Keratinocyte (primary cell): ENCODE measurements at places on chromosomes 11 and 22.

DNA sequence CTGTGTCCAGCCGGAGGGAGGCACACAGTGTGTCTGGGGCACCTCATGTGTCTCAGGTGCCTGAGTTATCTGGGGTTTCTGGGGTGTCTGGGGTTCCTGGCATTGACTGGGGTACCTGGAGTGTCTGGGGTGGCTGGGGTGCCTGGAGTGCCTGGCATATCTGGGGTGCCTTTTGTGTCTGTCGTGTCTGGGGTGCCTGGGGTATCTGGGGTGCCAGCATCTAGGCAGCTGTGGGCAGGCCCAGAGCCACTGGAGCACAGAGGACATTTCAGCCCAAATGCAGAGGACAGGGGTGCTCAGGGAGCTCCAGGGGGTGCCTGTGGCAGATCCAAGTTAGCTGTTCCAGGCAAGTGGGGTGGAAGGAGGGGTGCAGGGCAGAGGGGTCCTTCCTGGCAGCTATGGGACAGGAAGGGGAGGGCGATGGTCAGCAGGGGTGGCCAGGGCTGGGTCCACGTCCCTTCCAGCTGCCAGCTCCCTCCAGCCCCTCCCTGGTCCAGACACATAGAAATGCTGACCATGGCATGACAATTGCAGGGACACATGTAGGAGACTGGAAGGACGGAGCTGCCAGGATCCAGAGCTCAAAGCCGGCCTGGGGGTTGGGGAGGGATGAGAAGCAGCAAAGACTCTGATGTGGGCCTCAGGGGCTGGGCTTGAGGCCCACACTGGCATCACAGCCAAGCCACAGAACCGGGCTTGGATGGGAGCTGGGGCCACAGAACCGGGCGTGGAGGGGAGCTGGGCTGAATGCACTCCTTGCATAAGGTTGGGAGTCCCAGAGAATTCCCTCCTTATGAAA is 133.0 kb downstream of the BRD1 start:
- no peak for DNase-seq

DNA sequence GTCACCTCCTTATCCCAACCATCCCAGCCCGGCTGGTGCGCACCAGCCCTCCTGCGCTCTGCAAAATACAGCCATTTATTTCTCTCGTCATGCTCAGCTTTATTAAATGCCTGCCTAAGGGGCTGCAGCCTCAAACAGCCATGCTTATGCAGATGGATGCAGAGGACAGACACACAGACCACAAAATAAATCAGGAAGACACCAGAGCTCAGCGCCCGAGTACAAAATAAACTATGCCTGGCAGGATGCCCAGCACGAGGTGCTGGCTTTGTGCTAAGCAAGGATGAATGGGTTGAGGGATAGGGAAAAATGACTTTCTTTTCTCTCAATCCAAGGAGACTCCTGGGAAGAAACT is 70.5 kb downstream of the RPUSD4 start:
- DNase-seq = no peak

- DNase-seq = no peak
These were observed 49.0 kb upstream of the BIRC3 start for GRCh38 chr11:102268083-102268984.

DNA sequence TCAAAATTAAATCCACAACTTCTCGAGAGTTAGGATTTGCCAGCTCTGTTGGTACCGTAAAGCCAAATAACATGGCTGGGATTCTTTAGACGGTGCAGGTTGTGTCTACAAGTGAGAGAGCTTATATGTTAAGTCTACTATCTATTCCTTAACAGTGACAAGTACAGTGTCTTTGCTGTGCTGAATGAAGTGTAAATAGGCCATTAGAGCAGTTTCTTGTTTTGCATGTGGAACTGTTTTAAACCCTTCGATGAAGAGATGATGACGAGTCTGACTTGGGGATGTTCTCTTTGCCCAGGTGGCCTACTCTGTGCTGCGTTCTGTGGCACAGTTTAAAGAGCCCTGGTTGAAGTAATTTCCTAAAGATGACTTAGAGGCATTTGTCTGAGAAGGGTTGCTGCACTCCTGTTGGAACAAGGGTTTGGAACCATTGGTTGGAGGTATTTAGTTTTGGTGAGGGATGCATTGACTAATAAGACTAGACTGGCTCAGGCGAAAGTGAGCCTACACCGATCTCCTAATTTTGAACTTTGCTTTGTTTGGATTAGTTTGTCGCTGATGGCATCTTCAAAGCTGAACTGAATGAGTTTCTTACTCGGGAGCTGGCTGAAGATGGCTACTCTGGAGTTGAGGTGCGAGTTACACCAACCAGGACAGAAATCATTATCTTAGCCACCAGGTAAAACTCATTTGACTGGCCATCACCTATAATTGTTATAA is 988 bp downstream of the RPS3 start:
- DNase-seq = no peak

- no peak for DNase-seq
These were observed 7.4 kb downstream of the MCM5 start for GRCh38 chr22:35407362-35407761.

- no peak for DNase-seq
These were observed 786 bp upstream of the MCAM start for GRCh38 chr11:119317592-119318239.

DNA sequence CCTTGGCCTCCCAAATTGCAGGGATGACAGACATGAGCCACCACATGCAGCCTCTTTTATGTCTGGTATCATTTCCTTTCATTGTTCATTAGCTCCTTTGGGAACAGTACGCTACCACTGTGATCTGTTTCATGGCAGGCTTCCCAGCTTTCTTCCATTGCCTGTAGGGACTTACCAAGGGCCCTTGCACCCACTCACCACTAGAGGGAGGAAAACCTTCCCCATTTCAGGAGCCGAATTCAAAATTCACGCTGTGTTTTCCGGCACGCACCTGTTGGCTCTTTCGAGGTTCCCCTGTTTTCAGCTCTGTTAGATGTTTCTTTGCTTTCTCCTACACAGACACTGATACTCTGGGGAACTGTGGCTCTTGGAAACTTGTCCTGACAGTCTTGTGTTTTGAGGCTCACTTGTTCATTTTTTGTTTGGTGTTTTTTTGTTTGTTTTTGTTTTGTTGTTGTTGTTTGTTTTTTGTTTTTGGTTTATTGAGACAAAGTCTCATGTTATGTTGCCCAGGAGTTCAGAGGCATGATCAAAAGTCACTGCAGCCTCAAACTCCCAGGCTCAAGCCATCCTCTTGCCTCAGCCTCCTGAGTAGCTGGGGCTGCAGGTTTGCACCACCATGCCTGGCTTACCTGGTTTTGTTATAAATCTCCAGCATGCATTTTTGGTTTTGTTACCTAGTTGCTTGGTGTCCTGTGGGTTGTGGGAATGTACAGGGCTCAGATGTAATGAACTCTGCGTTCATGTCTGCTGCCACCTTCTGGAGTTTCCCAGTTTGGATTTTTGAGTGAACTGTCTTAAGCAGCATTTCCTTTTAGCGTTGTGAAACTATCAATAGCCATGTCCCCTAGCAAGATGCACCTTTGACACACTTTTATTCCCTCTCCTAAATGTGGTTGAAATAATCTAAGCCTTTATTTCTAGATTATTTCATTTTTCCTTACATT is 2.3 kb downstream of the KRTAP5-11 start:
- DNase-seq = peak; percentile 2

DNA sequence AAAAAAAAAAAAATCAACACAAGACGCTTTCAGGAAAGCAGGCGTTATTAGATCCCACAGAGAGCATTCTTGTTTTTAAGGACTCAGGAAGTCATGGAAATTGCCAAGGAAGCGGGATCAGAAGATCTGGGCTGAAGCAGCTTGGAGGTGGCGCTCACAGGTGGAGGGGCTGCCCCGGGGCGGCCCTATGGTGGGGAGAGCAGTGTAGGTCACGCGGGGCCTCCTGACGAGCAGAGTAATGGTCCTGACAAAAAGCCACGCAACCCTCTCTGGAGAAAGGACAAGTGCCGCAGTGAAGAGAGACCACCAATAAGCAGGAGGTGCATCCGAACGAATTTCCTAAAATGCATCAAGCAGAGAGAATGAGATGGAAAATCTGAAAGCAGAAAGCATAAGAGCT is 407.0 kb downstream of the BRD1 start:
- DNase-seq = no peak

- DNase-seq = no peak
These were observed 6.0 kb upstream of the CARD10 start for GRCh38 chr22:37525073-37525745.

GRCh38 chr11:62401811-62402210 is 17.0 kb upstream of the SCGB1A1 start:
- no peak for DNase-seq

- DNase-seq = no peak
These were observed 73.3 kb upstream of the WNT11 start for GRCh38 chr11:76279646-76280045.

DNA sequence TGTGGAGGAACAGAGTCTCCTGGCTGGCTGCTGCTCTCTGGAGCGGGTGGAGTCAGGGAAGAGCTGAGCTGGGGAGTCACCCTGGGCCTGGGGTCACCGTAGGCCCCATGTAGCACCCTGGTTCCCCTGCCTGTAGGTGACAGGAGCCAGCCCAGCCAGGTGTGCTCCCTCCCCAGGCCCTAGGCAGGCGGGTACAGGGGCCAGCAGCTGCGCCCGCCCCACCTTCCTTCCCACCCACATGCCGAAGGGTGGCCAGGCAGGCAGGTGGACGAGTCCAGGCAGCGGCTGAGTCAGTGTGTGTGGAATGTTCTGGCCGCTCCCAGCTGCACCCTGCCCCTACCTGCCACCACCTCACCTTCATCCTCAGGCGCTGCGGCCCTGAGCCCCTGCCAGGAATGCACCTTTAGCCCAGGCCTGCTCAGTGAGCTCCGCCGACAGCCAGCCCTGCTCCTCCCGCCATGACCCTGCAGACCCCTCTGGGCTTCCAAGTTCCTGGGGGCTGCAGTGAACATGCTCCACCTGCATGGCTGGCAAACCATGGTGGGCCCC is 654 bp upstream of the SYT8 start:
- DNase-seq = peak; percentile 95

- DNase-seq = no peak
These were observed 1349.0 kb downstream of the BRD1 start for GRCh38 chr22:48478529-48479265.

DNA sequence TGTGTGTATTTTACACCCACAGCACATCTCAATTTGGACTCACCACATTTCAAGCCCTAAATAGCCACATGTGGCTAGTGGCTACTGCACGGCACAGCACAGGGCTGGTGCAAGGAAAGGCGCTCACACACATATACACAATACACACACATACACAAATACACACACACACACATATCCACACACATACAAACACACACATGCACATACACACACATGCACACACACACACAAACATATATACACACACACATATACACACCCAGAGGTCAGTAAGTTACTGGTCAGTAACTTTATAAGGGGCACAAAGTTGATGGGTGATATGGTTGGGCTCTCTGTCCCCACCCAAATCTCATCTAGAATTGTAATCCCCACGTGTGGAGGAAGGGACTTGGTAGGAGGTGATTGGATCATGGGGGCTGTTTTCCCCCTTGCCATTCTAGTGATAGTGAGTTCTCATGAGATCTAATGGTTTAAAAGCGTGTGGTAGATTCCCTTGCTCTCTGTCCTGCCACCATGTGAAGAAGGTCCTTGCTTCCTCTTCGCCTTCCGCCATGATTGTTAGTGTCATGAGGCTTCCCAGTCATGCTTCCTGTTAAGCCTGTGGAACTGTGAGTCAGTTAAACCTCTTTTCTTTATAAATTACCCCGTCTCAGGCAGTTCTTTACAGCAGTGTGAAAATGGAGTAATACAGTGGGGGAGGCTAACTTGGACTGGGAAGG is 37.6 kb upstream of the DKK3 start:
- no peak for DNase-seq

DNA sequence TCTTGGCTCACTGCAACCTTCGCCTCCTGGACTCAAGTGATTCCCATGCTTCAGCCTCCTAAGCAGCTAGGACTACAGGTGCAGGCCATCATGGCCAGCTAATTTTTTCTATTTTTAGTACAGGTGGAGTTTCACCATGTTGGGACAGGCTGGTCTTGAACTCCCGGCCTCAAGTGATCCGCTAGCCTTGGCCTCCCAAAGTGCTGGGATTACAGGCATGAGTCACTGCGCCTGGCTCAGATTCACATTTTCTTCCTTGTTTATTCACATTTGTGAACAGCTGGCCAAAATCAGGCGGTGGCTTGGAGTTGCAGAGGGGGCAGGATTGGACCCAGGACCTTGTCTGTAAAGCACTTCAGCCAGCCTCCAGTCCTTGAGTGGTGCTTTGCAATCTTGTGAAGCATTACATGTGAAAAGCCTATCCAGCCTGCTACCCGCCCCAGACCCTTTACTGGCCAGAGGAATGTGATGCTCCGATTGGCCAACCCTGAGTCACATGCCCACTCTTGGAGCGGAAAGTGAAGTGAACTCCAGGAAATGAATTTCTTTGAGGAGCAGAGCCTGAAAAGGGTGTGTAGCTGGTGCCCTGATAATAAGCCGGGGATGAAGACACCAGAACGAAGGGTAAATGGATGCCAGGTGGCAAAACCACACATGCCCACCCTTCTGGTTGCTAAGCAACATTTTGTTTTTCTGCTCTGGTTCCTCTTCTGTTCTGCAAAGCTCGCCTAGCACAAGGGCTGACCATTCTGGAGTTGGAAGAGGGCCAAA is 62.6 kb upstream of the PTPRJ start:
- no peak for DNase-seq

DNA sequence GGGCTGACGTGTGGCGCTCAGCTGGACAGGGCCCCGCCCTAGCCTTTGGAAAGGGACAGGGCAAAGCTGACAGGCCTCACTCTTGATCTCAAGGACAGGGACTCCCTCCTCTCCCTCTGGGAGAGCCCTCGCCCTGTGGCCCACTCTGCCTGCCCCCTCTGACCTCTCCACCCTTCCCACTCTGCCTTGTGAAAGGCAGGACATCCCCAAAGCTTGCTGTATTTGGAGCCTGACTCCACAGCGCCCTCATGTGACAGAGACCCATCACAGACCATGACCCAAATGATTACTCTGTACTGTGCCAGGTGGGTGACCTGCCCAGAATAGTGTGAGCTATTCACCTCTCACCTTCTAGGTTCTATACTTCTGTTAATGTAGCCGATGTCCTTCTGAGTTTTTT is 18.8 kb downstream of the P2RY2 start:
- DNase-seq = no peak
